ENCODE measurements at places on chromosomes 13 and 19.

DNA sequence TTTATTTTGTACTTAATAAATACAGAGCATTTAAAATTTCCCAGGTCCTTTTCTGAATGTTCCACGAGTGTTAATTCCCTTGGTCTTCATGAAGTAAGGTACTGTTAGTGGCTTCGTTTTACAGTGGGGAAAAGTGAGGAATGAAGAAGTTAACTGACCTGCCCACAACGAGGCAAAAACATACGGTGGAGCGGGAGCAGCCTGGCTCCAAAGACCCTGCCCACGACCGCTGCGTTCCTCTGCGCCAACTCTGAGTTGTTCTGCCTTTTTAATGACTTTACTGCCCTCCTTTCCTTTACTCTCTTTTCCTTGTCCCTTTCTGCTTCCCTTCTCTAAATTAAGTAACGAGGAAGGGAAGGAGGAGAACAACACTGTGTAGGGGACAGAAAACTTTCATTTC lies 392.9 kb downstream of the PCDH9 start:
- DNase-seq: no peak

DNA sequence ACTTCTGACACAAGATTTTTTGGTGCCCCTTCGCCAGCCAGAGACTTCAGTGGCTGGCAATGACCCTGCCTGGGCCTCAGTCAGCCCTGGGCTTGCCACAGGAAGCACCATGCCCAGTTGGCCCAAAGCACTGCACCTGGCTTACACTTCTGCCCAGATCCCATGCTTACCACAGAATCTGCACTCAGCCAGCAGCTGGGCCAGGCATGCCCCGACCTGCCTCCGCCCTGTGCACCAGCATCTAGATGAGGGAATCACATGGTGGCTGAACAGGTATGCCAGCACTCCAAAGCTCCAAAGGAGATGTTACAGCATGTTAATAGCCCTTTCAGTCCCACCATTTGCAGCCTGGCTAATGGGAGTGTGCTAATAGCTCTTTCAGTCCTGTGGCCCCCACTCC lies 690.9 kb downstream of the SLITRK6 start:
- DNase-seq: no peak

DNA sequence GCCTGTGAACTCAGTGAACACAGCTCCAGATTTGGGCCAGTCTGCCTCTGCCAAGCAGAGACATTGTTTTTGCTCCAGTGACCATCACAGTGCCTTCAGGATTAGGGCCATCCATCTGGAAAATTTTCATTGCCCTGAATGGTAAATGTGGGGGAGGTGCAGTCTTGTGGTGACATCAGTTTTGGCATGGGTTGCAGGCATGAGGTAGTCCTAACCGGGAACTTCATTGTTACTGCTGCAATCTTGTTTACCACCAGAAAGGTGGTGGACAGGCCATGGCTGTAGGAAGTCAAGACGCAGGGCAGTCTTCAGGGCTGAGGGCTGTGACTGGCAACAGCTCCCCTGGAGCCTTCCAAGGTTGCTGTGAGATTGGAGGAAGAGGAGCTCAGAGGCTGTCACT lies 55.2 kb downstream of the SPATA13 start:
- DNase-seq: no peak

DNA sequence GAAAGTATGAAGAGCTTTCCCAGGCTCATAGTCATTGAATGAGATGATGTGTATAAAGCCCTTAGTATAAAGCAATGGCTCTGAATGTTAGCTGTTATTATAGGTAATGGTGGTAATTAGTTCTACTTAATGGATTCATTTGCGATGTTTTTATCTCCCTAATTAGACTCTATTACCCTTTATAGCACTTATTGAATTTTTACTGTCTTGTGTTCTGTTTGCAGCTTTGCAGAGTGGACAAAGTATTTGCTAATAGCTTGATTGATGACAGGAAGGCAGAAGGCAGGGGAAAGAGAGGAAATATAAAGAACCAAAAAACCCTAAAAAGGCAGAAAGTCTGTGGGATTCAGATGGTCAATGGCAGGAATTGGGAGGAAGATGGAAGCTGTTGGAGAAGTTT lies 524.4 kb upstream of the SPRY2 start:
- no peak for DNase-seq

DNA sequence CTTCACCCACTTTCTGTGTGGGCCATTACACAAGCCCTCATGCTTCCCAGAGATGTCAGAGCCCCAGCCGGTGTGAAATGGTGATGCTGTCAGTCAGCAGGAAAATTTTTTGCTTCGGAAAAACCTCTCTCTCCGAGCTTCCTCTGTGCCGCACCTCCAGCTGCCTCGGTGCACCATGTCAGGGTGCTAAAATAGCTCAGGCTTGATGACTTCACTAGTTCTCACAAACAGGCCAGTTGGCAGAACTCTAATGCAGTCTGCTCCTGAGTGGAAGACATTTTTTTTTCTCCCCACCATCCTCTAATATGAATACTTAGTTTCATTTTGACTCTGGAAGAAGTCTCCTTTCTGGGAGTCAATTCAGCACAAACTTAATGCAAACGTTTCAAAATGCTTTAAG lies 71.3 kb downstream of the KLF12 start:
- DNase-seq: peak; percentile 39

DNA sequence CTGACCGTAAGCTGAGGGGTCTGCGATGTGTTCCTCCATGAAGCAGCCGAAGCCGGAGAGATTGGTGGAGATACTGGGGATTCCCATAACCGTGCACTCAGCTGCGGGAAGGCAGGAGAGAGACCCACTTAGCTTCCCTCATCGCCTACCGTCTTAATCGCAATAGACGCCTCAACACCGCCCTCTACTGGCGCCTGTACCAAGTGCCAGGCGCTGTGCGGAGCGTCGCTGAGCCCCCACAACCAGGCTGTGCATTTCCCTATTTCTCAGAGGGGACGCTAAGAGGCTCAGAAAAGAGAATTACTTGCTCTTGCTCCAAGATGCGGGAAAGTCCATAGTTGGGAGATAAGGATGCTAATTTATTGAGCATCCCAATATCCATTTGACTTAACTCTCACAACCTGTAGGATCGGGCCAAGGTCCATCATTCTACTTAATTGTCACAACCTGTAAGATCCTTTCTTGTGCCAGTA lies 5.8 kb downstream of the FTL start:
- DNase-seq: peak; percentile 83

- DNase-seq: peak; percentile 44
These were observed 16.3 kb downstream of the POP4 start for GRCh38 chr19:29622166-29623070.

- no peak for DNase-seq
These were observed 48.7 kb downstream of the ZNF536 start for GRCh38 chr19:30420881-30421280.

Data from activated T-cell treated with anti-CD3 and anti-CD28 coated beads, Interleukin-2, amount 50 U/mL, for 1 hour (primary cell).